ENCODE measurements at places on chromosomes 5 and 9.

DNA sequence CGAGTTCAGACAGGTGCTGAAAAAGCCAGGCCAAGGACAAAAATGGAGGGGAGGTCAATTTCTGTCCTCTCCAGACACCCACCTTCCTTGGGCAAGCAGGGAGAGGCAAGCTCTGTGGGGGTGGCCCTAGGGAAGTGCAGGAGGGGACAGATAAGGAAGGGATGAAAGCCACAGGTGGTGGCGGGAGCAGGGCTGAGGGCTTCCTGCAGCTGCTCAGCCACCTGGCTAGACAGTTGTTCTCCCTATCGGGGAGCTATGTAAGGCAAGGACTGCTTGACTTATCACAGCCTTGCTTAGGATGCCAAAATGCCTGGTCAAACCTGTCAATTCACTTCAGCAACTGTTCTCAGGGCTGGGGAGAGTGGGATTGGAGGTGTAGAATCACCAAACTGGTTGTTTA is 266.1 kb downstream of the ZSWIM6 start:
- DNase-seq, result no peak

GRCh38 chr5:115524199-115524847 is 20.3 kb downstream of the FEM1C start:
- DNase-seq, result no peak

DNA sequence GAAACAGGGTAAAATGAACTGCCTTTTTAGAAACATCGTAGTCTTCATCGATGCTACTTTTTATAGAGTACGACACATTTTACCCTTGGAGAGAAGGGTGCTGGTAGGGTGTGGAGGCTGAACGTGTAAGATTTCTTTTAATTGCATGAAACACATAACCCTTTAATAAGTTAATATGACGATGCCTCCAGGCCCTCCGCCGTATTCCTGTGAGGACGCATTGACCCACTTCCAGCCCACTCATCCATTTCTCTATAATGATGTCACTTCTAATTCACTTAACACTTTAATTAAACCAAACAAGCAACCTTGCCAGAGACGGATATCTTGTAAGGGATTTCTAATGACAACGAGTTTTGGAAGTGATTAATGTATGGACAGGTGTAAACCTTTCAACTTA is 158.7 kb downstream of the IRX2 start:
- no peak for DNase-seq

- DNase-seq, result peak; percentile 16
These were observed 365.1 kb upstream of the PRR16 start for GRCh38 chr5:120098902-120099535.

DNA sequence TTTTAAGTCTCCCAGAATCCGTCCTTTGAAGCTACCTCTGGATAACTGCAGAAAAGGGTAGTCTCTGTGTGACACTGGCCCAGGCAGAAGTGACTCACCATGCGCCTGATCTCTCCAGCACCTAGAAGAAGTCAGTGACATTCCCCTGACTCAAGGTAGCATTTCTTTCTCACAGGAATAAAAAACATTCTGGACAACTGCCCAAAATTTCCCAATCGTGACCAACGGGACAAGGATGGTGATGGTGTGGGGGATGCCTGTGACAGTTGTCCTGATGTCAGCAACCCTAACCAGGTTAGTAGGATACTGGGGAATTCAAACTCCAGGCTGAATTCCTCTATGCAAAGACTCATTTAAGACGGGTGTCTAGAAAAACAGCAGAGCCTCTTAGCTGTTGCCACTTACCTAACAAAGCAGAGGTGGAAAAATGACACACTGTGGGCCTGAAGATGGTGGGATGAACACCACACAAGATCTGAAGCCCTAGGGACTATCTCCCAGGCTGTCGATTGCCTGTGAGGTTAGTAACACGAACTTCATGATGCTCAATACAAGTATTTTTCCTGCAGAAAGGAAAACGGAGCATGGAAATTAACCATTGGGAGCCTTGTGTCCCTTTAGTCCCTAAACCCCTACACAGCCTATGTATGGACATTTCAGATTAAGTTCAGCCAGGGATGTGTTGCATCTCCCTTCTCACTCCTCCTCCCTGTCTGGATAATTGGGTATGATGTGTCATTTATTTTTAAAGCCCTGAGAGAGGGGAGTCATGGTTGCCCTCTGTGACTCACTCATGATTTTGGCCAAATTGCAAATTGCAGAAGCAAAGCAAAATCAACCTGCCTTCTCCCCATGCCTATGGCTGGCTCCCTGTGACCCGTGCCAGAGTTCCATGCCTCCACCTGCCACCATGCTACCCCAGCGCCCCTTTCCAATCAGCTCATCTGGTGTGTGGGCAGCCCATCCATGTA is 37.2 kb downstream of the THBS4 start:
- DNase-seq, result peak; percentile 36

- no peak for DNase-seq
These were observed 7.3 kb upstream of the RASEF start for GRCh38 chr9:83070261-83070660.

- no peak for DNase-seq
These were observed 268.0 kb downstream of the ADAMTSL1 start for GRCh38 chr9:18741945-18742344.

GRCh38 chr5:118441956-118442355 is 546.4 kb downstream of the DTWD2 start:
- no peak for DNase-seq

- DNase-seq, result no peak
These were observed 76.1 kb downstream of the MAMDC2 start for GRCh38 chr9:70119786-70120185.

GRCh38 chr9:120935383-120935857 is 8.8 kb upstream of the TRAF1 start:
- peak; percentile 96 for DNase-seq

DNA sequence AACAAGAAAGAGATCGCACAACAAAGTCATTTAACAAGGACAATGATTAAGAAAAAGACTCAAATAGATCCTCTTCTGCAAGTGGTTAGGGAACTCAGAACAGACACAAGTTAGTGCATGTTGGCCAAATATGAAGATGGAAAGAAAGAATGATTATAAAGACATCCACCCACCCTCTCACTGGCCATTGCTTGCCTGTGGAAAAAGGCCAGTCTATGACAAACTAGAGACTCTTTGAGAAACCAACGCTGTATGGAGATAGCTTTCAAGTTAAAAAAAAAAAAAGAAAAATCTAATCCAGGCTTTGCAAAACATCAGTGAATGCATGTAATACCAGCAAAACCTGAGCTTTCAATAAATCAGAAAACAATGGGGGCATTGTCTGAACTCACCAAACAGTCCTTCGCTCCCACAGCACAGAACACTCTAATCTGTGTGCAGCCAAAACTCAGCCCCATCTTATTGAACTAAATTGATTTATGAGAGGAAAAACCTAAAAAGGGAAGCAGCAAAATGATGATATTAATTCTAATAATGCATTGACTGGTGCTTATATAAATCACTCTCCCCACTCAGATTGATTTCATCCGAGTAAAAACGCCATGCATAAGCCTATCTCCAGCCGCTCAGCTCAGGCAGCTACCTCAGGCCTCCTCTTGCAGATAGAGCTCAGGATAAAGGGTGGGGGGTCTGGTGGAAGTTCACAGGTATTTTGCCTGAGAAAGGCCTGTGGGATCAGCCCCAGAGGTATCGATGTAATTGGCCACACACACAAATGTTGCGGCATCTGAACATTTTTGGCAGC is 547.1 kb downstream of the CCDC171 start:
- DNase-seq, result no peak

GRCh38 chr9:111098093-111098492 is 59.8 kb upstream of the LPAR1 start:
- no peak for DNase-seq

DNA sequence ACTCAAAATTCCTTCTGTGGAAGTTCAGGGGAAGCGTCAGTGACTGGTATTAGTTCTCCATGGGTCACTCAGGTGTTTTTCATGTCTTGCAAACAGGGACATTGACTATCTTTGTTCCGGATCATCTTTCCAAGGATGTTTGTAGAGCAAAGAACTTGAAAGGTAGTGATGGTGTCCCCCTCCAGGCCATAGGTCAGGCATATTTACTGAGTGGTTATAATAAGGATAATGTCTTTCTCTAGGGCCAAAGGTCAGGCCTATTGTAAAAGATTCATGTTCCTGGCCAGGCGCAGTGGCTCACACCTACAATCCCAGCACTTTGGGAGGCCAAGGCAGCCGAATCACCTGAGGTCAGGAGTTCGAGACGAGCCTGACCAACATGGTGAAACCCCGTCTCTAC is 614.8 kb downstream of the KIF4B start:
- no peak for DNase-seq

DNA sequence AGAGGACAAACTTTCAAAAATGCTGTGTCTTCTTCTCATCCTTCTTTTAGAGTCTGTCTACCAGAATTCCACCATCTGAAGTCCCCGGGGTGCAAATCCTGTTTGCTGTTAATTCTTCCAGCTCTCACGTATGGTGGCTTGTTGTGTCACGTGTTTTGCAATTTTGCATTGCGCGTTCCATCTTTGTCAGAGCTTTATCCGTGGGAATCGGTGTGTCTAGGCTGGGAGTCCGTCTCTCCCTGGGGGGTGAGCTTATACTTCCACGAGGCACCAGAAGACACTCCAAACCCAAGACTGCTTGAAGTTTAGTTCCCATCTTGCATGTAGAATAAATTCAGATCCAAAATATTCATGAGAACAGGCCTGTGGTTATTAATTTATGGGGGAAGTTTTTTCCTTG is 6.1 kb upstream of the FIBCD1 start:
- no peak for DNase-seq

GRCh38 chr5:91072881-91073280 is 310.2 kb downstream of the ARRDC3 start:
- DNase-seq, result no peak

DNA sequence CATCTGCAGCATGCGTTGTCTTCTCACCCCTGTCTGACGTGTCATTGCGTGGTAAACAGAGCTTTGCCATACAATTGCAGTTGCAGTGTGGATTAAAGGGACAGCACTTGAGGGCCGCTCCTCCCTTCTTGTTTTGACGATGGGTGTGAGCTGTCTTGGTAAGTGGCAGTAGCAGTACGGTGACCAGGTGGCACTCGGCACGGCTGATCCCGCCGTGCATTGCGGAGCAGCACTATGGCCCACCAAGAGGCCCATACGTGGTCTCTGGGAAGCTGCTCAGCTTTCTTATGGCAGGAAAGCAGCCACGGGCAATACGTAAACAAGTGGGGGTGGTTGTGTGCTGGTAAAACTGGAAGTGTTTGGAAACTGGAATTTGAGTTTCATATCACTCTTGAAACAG is 25.1 kb downstream of the EHMT1 start:
- DNase-seq, result no peak

DNA sequence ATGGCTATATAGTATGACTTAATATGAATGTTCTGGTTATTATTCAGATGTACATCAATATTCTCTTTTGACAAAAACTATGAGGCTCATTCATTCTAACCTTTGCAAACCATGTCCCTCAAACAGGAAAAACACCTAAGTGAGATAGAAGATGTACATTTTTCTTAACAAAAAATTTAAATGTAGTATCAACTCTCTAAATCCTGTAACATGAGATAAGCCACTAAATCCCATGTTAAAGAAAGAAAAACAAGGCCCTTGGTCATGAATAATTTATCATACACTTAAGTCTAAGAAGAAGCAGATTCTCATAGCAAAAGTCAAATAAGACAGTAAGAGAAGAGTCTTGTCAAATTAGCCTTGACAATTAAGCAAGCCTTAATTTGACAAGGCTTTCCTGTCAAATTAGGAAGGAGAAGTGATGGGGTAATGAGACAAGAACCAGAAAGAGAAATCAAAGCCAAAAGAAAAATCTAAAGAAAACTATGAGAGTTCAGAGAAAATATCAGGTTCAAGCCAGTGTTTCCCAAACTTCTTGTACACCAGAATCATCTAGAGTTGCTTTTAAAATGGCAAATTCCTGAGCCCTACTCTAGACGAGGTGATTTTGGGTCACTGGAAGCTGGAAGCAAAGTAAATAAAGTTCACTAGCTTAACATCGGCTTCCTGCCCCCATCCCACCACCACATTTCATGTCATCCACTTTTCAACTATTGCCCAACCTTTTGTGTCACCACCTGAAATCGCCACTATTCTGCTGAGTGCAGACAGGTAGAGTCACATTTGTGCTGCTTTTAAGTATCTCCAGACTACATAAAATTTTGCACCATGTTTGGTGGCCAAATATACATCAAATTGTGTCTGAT is 76.5 kb downstream of the NR6A1 start:
- no peak for DNase-seq

DNA sequence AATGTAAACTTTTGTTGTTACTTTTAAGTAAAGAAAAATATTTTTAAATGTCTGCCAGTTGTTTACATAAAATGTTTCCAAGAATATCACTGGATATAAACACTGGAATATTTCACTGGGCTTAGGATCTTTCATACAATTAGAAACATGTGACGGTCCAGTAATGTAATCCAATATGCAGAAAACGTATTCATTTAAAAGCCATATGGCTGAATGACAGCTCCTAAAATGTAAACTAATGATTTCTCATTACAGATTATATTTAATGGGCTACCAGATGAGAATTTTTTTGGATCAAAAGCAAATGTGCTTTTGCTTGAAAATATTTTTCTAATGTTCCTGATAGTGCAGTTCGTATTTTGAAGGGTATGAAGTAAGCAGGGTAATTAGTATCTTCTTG is 124.3 kb downstream of the TTC39B start:
- no peak for DNase-seq

- DNase-seq, result peak; percentile 12
These were observed 71.2 kb upstream of the CNTLN start for GRCh38 chr9:17063535-17064135.

DNA sequence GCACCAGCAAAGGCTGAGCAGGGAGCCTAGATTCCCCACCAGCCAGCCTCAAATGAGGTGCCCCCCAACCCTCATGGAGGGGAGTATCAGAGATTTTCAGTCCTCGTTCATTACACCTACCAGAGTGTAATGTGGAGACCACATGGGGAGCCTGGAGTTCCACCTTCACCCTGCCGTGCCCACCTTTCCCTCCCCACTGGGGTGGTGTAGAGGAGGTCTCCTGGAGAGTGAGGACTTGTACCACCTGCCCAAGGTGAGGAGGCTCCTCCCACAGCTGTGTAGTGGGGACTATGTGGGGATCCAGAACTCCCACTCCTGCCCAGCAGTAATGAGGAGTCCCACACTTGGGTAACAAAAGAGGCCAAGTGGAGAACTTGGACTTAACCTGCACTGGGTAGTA is 221.8 kb downstream of the SAXO1 start:
- DNase-seq, result no peak

DNA sequence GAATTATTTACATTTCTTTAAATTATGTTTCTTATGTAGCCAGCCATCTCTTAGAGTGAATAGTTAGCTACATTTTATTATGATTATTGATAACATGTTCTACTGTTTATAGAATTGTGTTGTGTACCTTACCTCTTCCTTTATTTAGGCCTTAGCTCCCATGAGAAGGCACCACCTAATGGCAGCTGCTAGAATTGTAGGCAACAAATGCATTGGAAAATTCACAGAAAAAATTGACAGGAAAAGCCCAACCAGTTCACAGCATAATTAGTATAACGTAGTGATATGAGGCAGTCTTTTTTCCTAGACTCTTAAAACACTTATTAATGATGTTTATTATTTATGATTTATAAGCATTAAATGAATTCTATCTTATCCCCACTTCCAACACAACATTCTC is 175.8 kb downstream of the WDR70 start:
- DNase-seq, result no peak

GRCh38 chr9:91825422-91825821 is 124.6 kb downstream of the ROR2 start:
- no peak for DNase-seq
